AG04450 (cell line): ENCODE measurements at places on chromosomes 4 and X.

DNA sequence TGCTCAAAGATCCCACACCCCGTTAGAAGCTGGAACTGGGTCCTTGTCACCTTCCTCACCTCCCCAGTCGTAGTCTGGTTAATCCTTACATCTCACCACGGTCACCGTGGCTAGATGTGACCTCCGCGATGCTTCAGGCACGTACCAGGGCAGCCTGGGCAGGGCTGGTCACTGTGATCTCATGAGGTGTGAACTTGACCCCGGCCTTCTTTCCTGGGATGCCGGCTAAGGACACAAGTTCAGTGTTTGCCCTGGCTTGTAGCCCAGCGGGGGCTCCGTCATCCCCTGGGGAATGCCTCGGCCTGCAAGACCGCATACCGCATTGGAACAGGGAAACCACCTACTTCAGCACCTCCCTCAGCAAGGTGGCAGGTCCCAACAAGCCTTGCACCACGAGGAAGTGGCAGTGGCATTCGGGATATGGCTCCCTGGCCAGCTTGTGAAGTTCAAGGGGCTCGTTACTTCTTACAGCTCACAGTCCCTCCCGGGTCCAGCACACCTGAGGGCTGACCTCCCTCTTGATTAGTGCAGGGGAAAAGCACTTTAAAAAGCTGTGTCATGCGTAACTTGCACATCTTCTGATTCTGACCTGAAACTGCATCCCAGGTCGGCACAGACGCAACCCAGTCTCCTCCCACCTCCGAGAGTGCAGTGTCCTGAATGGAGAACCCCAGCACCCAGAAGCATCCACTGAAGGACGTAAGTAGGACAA is 25.9 kb downstream of the NOP14 start:
- DNase-seq: no peak

DNA sequence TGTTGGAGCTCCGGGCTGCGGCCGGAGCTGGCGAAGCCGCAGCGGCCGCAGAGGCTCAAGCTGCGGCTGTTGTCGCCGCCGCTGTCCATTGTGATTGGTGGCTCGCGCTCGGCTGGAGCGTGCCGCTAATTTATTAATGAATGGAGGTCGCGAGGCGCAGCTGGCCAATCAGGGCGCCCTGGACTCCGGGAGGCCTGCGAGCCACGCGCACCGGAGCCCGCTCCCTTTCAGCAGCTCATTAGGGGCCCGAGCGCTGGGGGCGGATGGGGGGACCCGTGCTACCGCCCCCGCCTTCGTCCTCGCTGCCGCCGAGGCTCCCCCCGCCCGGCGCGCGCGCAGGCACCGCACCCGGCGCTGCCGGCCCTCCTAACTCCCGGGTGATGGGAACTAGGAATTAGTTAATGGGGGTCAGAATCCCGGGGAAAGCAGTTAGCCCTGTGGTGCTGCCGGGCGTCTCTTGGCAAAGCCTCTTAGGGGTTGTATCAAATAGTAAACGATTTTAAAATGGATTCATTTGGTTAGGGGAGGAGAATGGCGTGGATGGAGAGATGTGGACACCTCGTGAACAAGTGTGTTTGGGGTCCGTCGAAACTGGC is 589 bp upstream of the NEUROG2 start:
- DNase-seq: no peak

DNA sequence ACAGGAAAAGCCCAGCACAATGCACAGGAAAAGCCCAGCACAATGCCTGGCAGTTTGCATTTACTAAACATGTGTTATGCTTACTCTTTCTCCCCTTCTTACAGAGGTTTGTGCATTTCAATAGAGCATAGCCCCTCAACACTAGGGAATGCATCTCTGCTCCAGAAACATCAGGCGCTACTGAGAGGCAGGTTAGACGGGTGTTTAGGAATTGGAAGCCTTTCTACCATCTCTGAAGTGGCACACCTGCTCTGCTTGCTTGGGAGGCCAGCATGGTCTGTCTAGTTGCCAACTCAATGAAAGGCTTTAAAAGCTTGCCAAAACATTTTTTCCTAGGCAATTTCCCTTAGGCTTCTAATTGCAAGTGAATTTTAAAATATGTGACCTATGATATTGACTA is 55.7 kb downstream of the GRID2 start:
- no peak for DNase-seq

GRCh38 chr4:6601661-6602250 is 26.8 kb downstream of the MAN2B2 start:
- DNase-seq: no peak

DNA sequence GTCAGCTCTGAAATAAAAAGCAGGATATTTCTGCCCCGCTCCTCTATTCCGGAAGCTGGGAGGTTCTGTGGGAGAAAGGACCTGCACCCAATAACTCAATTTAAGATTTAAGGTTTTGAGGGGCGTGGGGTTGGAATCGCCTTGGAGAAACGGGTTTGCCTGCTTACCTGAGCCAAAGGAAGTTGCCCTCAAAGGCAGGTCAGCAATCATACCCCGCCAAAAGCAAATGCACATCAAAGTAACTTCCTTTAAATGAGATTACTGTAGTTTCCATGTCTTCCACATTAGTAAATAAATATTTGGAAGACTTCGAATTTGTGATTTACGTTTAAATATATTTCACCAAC is 978 bp upstream of the HS3ST1 start:
- DNase-seq: no peak

DNA sequence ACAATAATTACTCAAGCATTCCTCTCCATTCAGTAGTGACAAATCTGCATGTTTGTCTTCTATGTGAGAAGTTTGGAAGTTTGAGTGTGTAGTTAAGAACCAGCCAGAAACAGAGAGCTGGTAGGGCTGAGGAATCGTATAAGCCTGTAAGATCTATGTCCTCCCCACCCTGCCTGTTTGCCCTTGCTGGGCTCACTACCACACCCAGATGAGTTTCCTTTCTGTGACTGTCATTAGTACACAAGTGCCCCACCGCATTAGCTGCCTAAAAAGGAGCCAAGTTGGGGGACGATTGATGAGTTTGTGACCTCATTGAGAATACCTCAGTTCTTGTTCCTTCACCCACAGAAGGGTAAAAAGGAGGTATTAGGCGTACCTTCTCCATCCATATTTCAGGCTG is 28.3 kb downstream of the DOCK11 start:
- no peak for DNase-seq

DNA sequence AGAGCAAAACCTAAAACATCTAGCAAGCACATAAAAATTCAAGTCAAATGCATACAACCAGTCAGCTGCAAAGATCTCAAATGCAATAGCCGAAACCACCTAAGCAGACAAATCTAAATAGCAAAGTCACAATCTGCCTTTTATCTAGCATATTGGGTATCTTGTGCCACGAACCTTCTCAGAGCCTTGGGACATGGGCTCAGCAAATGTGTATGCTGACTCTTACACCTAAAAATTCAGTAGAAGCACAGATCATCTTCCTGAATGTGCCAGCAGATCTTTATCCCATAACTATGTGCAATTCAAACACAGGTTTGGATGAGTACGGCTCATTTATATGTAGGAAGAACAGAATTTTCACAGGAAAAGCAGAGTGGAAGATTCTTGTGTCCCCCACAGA is 492.1 kb downstream of the INPP4B start:
- no peak for DNase-seq

- DNase-seq: no peak
Measured at GRCh38 chr4:88162626-88163025, 4.2 kb upstream of the ABCG2 start.

- no peak for DNase-seq
Measured at GRCh38 chrX:145549496-145549895, 268.1 kb upstream of the SLITRK2 start.

DNA sequence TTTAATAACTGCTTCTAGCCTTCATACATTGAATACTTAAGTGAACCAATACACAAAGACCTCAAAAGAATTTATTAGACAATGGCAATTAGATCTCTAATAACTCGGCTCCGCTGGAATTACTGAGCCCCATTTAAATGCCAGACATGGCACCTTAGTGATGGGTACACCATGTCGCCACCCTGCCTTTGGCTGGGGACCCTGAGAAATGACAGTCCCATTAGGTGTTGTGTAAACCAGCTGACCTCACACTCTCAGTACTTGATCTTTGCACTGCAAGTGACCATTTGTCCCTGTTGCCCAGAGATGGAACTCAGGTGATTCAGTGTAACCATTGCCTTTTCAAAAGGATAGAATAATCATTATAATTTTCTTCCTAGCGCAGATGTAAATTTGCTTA is 144.6 kb upstream of the SMARCAD1 start:
- DNase-seq: no peak

DNA sequence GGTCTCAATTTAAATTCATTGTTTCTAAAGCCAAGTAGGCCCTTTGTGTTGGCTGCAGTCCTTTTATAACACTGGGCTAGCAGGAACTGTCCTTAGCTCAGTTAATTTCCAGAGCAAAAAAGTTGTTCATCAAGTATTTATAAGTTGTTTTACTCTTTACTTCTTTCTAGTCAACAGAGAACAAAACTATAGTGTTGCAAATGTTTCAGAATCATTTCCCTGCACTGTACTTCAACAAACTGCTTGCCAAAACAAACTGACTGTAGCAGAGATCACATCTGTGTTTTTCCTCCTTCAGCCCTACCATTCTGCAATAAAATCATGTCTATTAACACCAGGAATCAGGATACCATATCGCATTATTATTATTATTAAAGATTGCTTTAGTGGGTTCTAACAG is 168.5 kb upstream of the SH3RF1 start:
- no peak for DNase-seq

DNA sequence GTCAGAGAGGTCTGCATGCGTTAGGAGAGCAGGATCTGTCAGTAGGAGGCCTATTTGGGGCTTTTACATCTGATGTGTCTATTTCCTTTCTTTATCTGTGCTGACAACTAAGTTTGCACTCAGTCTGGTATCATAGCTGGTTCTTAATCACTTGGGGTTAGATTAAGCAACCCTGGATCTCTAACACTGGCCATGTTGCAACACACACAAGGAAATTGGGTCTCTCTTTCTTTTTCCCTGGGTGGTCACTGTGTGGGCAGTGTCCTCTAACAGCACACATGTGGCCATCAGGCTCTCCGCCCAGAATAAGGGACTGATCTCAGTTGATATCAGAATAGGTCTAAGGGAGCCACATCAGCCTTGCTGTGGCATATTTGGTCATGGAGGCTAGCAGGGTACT is 38.9 kb downstream of the IGFBP7 start:
- DNase-seq: no peak

DNA sequence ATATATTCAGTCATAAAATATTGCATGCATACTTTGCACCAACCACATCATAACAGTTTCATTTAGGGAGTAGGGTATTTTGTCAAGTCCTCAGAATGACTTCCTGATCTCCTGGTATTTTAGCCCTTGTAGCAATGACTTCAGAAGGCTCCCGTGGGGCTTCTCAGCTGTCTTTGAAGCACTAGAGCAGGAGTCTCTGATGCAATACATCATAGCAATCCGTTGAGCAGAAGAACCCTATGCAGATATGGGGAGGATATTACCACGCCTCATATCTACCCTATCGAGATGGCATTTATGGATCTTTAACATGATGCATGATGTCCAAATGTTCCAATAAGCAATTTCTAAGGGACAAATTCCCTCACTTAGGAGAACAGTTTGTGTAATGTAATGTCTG is 373.7 kb upstream of the FTHL17 start:
- DNase-seq: no peak

DNA sequence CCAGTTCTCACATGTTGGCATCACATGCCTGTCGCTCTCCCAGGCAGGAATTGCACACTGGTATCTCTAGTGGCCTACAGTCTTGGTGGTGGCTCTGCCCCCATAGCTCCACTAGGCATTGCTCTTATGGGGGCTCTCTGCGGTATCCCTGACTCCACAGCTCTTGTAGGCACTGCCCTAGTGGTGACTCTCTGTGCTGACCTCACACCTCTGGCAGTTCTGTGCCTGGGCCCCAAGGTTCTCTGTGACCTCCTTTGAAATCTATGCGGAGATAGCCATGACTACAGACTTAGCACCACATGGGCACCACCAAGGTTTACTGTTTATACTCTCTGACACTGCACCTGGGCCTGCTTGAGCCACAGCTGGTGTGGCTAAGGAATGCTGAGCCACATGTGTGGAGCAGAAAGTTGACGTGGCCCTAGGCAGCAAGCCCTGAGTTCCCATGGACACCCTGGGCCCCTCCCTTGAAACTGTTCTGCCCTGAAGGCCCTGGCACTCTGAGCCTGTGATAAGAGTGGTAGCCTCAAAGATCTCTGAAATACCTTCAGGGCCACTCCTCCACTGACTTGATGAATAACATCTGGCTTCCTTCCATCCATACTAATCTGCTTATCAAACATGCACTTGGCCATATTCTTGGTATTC is 8.0 kb downstream of the SLC9B1 start:
- DNase-seq: no peak

GRCh38 chr4:87005690-87006425 is 71.0 kb downstream of the AFF1 start:
- no peak for DNase-seq

DNA sequence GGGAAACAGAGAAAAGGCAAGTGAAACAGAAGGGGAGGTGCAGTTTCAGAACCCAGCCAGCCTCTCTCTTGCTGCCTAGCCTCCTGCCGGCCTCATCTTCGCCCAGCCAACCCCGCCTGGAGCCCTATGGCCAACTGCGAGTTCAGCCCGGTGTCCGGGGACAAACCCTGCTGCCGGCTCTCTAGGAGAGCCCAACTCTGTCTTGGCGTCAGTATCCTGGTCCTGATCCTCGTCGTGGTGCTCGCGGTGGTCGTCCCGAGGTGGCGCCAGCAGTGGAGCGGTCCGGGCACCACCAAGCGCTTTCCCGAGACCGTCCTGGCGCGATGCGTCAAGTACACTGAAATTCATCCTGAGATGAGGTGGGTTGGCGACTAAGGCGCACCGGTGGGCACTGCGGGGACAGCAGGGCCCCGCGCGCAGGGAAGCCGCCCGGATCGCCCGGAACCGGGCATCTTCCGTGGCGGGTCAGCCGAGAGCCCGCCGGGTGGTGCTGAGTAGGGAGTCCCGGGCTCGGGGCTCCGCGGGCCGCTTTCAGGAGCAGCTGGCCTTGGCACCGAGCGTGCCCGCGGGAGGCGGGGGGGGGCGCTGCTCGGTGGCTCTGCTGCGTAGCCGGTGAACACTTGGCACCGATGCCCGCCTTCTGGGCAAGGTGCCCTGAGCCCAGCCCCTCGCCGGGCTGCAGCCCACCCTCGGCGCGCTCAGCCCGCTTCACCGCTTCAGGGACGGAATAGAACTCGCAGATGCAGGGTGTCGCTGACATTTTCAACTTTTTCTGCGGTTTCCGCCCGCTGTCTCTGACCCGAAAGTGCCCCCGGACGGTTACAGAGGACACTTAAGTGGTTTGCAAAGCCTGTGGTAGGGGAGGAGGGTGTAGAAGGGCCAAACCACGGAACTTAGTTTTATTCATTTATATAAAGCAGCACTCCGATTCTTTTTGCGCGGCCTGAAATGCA is at the start of gene CD38:
CD38 (plus strand) TSS at position 40 of the 953 bp plus-strand sequence; CDS start at position 127, 87 bp downstream.
- no peak for DNase-seq
